ENCODE measurements at places on chromosomes 11 and 22.
A peak's percentile ranks its signal among the peaks of the same experiment; 100 is the strongest.

GRCh38 chr22:45891471-45891995 is 85.4 kb downstream of the WNT7B start:
- no peak for DNase-seq

DNA sequence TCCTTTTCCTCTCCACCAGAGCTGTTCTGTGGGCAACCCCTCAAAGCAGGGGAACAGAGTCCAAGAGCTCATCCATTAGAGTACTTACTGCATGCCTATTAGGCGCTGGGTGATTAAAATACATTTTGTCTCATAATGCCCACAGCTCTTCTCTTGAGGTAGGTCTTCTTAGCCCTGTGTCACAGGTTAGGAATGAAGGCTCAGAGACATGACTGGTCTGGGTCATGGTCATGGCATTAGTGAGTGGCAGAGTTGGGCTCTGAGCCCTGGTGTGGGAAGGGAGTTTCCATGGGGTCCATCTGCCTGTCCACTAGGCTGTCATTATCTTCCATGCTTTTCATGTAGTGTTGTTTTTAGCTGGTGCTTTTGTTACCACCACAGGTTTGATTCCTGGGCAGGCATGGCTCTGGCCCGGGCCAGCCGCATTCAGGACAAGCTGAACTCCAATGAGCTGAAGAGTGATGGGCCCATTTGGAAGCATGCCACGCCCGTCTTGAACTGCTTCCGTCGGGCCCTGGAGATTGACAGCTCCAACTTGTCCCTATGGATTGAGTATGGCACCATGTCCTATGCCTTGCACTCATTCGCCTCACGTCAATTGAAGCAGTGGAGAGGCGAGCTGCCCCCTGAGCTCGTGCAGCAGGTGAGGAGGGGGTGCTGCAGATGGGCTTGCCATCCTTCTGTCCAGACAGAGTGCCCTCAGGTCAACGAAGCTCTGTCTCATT is 76.1 kb downstream of the CABIN1 start:
- DNase-seq = no peak

DNA sequence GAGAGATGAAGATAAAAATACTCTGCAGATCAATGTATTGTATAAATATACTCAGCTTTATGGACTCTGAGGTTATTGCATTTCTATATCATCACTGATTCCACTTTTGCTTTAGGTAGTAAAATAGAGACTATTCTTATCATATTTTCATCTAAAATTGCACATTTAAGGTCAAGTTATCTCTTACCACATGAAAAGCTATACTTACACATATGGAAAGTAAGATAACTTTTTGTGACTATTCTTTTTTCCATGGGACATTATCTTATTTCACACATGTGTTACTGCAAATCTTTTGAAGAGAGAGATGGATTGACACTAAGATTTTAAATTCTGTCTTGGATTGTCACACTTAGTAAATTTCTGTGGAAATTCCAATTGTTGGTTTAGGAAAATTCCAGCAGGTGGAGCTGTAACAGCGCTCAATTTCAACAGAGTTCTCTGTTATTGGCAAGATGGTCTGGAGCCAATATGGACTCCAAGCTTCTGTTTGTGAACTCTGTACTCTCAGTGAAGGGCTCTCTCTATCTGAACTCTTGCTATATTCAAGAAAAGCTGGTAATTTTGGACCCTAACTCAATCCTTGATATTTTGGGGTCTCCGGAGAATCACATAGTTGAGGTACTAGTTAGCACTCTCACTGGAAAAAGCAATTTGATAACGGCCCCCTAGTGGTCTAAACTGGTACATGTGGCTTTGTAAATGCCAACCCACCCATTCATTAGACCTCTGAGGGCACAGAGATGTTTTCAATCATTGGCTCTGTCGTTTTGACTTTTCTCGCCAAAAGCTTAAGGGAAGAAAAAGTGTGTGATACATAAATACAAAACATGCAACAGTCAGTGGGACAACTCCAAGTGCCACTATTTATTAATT is 429.7 kb downstream of the ETS1 start:
- DNase-seq = peak; percentile 99

DNA sequence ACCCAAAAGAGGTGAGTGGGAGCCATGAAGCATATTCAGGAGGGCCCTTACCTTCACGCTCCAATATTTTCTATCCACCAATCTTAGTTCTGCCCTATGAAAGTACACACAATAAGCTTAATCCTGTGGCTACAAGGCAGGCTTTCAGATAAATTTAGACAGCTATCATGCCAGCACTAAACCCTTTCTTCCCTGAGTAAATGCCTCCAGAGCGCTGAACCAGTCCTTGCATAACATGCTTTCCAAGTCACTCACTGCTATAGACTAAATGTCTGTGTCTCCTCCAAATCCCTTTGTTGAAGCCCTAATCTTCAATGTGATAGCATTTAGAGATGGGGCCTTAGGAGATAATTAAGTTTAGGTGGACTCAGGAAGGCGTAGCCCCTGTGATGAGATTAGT is 50.3 kb upstream of the FIBIN start:
- DNase-seq = no peak

DNA sequence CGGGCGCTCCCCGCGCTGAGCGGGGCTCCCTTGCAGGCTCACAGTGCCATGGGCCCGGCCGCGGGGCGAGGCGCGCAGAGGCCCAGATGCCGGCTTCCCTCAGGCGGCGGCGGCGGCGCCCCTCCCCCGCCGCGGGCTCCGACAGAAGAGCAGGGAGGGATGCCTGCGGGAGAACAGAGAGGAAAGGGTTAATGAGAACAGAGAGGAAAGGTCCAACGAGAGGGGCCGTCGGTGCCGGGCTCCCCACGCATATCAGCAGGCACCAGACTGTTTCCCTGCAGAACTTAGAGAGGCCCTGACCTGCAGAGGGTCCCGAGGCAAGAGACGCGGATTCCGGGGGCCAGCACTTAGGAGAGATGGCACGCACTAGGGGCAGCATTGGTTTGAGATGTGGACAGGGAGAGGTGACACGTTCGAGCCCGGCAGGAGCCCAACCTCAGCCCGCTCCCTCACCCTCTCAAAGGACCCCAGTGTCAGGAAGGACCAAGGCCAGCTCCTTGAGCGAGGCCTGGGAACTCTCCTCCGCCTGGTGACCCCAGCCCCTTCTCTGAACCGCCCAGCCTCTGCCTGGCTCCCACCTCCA is 9.1 kb downstream of the NRXN2 start:
- no peak for DNase-seq

GRCh38 chr11:19963697-19964387 is 196.4 kb downstream of the DBX1 start:
- peak; percentile 22 for DNase-seq

DNA sequence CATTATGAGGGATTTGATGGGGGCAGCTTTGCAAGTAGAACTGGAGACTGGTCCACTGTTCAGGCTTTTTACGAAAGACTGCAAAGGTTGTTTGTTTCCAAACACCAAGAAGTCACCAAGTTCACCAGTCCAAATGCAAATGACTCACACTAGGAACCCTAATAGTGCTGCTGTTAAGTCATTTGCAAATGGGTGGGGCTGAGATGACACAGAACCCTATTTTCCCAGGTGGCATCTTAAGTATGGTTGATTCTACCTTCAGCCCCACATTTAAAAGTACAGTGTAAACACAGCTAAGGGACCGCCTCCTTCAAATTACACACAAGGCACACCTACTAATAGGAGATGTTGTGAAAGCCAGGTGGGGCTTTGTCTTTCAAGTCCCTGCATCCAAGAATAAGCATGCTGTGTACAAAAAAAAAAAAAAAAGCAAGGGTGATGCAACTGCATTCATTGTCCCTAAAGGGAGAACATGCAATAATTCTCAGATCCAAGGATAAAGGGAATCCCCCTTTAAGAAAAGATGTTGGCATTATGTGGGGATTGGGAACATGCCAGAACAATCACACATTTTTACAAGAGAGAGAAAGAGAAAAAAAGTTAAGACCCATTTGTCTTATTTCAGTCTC is 27.3 kb downstream of the BDNF start:
- DNase-seq = no peak

- no peak for DNase-seq
Measured at GRCh38 chr11:72627594-72628281, 46.5 kb downstream of the PDE2A start.

DNA sequence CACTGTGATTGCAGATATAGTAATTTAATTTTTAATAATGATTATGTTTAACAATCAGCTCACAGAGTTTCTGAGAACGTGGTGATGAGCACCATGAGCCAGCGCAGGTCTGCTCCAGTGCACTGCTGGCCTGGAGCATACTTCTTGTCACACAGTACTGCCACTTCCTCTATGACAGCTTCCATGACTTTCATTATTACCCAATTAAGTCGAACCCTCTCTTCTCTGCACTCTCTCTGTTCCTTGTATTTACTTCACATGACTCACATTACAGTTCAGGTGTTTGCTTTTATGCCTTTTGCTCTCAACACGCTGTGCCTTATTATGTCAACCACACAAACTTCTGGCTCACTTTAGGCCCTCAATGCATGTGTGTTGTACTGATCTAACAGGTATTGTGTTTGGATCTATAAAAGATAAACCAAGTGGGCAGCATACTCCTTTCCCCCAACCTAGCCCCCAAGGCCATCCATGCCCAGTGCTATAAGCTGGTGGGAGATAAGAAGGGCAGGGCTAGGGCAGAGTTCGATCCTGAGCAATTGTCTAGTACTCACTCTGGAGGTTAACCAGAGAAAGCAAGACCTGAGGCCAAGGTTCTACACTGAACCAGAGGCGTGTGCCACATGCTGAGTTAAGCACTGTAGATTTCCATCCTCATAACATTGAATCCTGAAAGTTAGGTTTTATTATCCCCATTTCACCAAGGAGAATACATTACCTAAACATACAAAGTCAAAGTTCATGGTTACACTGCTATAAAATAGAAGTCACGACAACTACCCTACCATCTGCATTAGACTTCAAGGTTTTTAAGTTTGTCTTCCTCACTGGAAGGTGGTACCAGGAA is 356.5 kb downstream of the INSC start:
- peak; percentile 76 for DNase-seq

- DNase-seq = no peak
Measured at GRCh38 chr11:130066338-130066737, 3.4 kb upstream of the APLP2 start.

DNA sequence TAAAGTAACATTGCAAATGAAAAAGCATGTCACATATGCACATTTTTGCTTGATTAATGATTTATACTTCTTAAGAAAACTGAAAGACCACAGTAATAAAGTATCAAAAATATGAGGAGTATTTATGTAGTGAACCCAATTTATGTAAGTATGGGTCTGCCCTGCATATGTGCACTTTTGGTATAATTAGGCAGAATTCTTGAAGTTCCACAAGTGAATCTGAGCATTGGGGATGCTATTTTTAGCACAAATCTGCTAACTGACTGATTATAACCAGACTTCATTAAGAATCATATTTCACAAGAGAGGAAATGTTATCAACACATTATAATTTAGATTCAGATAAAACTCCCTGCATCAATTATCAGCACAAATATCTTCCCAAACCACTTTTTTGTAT is 407.1 kb upstream of the LRRC4C start:
- no peak for DNase-seq

- DNase-seq = no peak
Measured at GRCh38 chr11:73217131-73217809, 811 bp upstream of the P2RY2 start.

GRCh38 chr22:27068121-27068520 is 410.7 kb downstream of the MIAT start:
- no peak for DNase-seq

GRCh38 chr11:1701091-1701807 is 4.3 kb downstream of the KRTAP5-6 start:
- DNase-seq = no peak

- no peak for DNase-seq
Measured at GRCh38 chr22:21694394-21694793, 28.6 kb downstream of the PPIL2 start.

GRCh38 chr11:76226626-76227025 is 20.3 kb upstream of the WNT11 start:
- no peak for DNase-seq

DNA sequence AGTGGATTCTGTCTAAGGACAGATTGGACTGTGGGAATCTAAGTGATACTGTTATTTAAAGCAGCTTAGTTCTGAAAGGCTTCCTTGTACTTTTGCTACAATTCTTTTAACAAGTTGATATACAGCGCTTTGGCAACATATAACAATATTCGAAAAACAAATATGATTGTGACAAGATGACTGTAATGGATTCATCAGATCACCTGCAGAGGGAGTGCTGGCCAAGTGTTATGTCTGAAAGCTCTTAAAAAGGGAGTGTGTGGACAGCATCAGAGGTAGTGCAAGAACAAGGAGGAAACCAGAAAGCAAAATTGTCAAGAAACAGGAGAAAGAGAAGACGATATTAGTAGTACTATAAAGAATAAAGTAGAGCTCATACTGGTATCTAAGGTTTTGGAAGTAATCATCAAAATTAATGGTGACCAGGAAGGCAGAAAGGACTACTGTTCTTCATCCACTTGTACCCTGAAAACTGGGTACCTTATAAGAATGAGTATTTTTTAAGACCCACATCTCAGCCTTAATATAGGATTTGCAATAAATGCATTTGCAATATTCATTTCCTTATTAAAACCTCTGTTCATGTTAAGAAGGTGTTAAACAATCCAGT is 1112.0 kb upstream of the CCDC90B start:
- DNase-seq = peak; percentile 47

DNA sequence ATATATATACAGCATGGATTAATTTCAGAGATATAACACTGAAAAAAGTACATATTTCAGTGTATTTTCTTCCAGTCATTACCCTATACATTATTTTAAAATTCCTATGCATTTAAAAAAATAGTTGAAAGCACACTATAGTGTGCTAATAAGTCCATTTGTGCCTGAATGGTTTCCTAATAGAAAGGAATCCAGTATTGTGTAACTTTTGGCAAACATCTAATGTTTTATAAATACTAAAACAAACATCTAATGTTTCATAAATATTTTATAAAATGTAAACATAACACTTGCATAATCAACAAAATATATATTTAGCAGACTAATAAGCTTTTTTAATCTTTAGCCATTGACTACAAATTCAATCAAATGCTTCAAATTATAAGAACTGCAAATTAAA is 126.6 kb upstream of the FIBIN start:
- DNase-seq = no peak

DNA sequence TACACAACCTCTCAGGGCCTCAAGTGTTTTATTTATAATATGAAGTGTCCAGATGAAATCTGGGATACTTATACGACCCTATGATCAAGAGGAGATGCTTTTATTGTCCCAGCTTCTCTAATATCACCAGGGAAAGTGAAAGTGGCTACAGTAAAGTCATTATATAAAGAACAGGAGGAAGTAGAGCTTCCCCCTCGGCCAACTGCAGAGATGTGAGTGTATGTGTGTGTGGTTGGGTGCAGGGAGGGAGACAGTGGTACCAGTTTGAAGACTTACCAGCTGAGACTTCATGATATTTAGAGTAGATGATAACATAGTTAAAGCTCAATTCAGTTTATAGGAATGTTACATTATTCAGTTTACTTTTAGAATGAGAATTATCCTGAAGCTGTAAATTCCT is 373.6 kb upstream of the DDI1 start:
- peak; percentile 33 for DNase-seq

- DNase-seq = no peak
Measured at GRCh38 chr11:10205928-10206327, 88.1 kb downstream of the SBF2 start.

GRCh38 chr11:22192642-22193347 is at the start of gene ANO5:
Gene ANO5 (plus strand): TSS chr11:22193085. CDS start chr11:22193493, 408 bp downstream.
- peak; percentile 18 for DNase-seq

- DNase-seq = no peak
Measured at GRCh38 chr11:40819230-40819629, 640.2 kb downstream of the LRRC4C start.
